Adipose tissue (tissue), 3 donors: ENCODE measurements at places on chromosomes 7 and 10. TPM values are rescaled to one million over a fixed set of nuclear protein-coding genes. Genes with fewer than 3 reads are reported as not detected.

BAIAP2L1 gene
- 5.4 TPM for polyA plus RNA-seq

GNG11 gene
- polyA plus RNA-seq: 130 TPM

TAS2R60 gene
- polyA plus RNA-seq: not detected

CLIP2 gene
- 15.6 TPM for polyA plus RNA-seq

STAG3 gene
- polyA plus RNA-seq: 0.99 TPM

IL2RA gene
- 0.68 TPM for polyA plus RNA-seq

CALHM3 gene
- polyA plus RNA-seq: not detected
